ENCODE measurements at places on chromosomes 5 and 9. TPM values are rescaled to one million over a fixed set of nuclear protein-coding genes. Genes with fewer than 3 reads are reported as not detected.

- H3K27ac ChIP-seq, result no peak overlapping the region
- peaks cover 85% of the 10 kb centered on the region for H3K27me3 ChIP-seq
- H3K4me1 ChIP-seq, result peaks cover 24% of the 10 kb centered on the region
- H3K4me3 ChIP-seq, result no peak overlapping the region
- no peaks in the 10 kb centered on the region for H3K36me3 ChIP-seq
Measured at GRCh38 chr5:1880377-1881025, 2.2 kb downstream of the IRX4 start.

DNA sequence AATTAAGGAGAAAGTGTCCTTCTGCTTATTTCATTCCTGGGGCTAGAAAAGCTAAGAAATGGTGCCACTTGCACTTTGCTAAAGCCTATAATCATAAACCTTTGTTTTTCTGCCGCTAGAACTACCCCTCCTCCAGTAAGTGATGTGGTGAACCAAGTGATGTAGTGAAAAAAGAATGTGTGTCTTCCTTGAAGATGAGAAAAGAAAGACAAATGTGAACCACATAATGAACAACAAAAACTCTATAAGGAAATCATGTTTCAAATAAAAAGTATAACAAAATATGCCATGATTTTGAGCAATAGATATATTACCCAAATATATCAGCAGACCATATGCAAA lies 179.0 kb upstream of the SGCD start:
- no peak overlapping the region for H3K4me3 ChIP-seq
- H3K27ac ChIP-seq, result no peak overlapping the region
- no peaks in the 10 kb centered on the region for H3K4me1 ChIP-seq

GRCh38 chr5:31153521-31153920 lies 40.0 kb upstream of the CDH6 start:
- H3K27me3 ChIP-seq, result no peaks in the 10 kb centered on the region
- H3K4me3 ChIP-seq, result no peak overlapping the region
- no peak for DNase-seq
- no peaks in the 10 kb centered on the region for H3K36me3 ChIP-seq
- no peak overlapping the region for H3K27ac ChIP-seq

DNA sequence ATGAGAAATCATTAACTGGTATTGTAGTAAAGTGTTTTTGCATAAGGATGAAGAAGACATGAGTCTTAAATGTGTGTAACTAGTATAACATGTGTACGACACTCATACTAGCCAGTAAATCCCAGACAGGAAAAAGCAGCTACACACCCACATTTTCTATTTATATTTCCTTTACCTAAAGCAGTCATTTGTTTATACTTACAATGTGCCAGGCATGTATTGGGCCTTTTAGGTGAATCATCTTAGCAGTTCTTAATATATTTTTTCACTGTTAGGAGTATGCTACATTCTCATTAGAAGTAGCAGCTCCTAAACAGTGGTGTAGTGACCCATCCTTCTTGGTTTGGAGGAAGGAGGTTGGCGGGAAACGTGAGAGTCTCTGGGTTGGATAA lies 55.8 kb upstream of the TMC1 start:
- H3K27me3 ChIP-seq, result no peaks in the 10 kb centered on the region
- H3K4me1 ChIP-seq, result no peaks in the 10 kb centered on the region
- H3K27ac ChIP-seq, result no peak overlapping the region
- no peak overlapping the region for H3K4me3 ChIP-seq
- H3K36me3 ChIP-seq, result no peaks in the 10 kb centered on the region

DNA sequence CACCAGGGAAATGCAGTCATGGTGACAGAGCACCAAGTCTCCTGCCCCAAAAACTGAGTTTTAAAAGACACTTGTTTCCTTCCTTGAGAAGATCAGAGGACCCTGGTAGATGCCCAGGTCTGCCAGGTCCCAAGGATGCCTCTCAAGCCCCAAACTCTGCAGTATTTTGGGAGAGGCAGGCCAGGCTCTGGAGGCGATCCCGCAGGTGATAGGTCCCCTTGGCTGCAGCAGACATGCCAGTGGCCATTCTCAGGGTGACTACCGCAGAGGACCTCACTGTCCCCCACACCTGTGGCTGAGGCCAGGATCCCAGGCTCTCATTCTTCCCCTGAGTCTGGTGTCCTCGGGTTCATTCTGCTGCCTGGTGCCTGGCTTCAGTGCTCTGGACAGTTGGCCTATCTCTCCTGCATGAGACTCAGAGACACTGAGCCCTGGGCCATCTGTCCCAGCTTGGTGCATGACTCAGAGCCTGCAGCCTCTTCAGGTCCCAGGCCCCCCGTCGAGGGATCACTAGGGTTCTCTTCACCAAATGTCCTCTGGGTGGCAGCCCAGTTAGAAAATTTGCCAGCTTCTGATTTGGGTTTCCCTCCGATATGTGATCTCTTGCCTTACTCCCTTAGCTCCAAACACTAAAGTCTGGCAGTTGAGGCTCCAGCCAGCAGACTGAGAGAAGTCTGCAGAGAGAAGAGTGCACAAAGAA lies 59.7 kb upstream of the GARNL3 start:
- no peaks in the 10 kb centered on the region for H3K36me3 ChIP-seq
- no peak for DNase-seq
- peaks cover 4% of the 10 kb centered on the region for H3K4me1 ChIP-seq

NXNL2 gene
- total RNA-seq, result not detected

All from CD4-positive, alpha-beta T cell (primary cell).